ENCODE measurements at places on chromosomes 7 and 10. TPM values are rescaled to one million over a fixed set of nuclear protein-coding genes. Genes with fewer than 3 reads are reported as not detected.

The HOXA13 gene
- total RNA-seq, result not detected

The CYP3A4 gene
- not detected for total RNA-seq

The RASSF4 gene
- 83.0 TPM for total RNA-seq

The VWDE gene
- total RNA-seq, result 1.8 TPM

The SPDYE8 gene
- not detected for total RNA-seq

The KCNH2 gene
- total RNA-seq, result 4.6 TPM

The OR6B1 gene
- not detected for total RNA-seq

The C10orf53 gene
- not detected for total RNA-seq

The GBX1 gene
- total RNA-seq, result not detected

The CALHM3 gene
- not detected for total RNA-seq

The DMTF1 gene
- total RNA-seq, result 89.2 TPM

DNA sequence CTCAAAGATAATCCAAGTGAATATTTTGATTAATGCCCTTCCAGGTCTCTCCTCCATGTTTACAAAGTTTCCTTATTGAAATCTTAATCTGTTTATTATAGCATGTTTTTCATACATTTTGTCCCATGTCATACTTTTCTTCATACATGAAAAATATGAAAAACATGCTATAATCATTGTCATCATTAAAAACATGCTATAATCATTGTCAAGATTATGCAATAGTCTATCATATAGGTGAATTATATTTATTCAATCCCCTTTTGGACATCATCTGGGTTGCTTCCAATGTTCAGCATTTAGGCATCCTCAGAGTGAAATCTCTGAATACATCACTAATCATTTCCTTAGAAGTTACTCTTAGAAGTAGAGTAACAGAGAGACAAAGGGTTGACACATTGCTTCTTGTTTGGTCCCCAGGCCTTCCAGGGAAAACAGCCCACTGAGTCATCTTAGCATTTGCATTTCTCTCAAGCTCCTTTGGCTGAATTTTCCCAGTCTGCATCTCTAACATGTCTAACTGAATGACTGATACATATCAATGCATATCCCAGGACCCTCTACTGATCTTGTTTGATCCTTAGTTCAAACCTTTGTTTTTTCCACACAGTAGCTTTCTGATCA lies 87.0 kb downstream of the SGMS1 start:
- peak; percentile 46 for DNase-seq

GRCh38 chr7:90690159-90690858 lies 94.2 kb downstream of the CDK14 start:
- no peak for DNase-seq

GRCh38 chr7:151068069-151068773 lies 8.8 kb downstream of the SLC4A2 start:
- peak; percentile 67 for DNase-seq

DNA sequence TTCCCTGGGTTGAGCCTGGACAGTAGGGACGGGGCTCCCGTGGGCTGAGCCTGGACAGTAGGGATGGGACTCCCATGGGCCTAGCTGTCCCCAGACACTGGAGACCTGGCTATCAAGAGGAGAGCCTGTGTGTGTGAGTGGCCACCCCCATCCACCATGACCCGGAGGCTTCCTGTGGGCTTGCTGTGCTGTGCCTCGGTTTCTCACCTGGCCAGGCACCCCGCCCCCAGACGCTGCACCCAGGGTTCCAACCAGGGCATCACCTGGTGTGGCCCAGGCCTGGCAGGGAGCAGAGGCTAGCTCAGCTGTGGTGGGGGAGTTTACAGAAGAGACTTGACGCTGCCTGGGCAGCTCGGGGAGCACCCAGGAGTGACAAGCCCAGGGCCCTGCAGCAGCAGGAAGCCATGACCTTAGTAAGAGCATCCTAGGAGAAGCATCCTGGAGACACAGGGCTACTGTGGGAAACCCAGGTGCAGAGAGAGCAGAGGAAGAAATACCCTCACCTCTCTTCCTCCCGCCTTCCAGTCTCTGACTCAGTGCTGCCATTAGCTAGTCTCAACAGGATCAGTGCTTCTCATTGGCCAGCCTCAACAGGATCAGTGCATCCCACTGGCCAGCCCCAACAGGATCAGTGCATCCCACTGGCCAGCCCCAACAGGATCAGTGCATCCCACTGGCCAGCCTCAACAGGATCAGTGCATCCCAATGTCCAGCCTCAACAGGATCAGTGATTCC lies 61.0 kb downstream of the PDGFA start:
- no peak for DNase-seq

DNA sequence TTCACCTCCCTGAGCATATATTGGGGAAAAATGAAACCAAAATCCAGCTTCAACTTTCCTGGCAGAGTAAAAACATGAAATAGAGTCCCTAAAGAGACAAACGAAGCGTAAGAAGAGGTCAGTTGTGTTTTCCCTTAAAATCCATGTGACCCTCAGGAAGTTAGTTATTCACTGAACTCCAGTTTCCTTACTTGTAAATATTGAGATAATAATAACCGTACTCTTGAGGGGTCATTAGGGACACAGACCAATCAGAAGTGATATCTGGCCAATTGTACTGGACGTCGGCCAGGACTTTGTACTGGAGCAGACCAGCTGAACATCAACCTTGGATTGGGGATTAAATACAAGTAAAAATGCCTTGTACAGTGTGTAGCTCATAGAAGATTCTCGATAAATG lies 167.0 kb downstream of the GATA3 start:
- DNase-seq, result no peak

DNA sequence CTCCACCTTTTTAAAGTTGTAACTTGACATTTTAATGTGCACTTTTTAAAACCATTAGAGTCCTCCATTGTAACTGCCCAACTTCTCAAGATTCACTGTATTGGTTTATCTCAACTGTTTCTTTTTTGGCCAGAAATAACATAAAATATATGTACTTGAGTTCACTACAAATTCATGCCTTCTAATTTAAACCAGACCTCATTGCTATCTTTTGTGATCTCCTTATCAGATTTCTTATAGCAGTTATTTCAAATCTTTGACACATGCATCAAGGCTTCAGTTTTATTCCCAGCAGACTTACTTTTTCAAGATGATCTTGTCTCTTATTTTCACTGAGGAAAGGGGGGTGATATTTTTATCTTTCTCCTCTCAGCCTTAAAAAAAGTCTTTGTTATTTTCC lies 154.3 kb downstream of the PHF14 start:
- no peak for DNase-seq

DNA sequence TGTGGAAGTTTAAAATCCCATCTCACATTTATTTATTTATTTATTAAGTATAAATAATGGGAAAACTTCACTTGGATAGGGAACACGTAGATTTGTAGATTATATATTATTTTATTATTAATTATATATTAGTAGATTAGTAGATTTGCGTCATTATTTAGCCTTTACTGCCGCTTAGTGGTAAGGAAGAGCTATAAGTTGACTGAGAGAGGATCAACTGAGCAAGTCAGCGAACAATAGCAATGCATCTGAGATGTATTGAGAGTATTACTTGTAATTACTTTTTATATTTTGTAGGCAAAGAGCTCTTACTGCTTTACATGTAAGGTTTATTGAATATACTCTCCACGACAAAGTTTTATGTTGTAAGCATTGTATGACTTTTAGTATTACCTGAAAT lies 244.5 kb upstream of the ANKRD30A start:
- no peak for DNase-seq

DNA sequence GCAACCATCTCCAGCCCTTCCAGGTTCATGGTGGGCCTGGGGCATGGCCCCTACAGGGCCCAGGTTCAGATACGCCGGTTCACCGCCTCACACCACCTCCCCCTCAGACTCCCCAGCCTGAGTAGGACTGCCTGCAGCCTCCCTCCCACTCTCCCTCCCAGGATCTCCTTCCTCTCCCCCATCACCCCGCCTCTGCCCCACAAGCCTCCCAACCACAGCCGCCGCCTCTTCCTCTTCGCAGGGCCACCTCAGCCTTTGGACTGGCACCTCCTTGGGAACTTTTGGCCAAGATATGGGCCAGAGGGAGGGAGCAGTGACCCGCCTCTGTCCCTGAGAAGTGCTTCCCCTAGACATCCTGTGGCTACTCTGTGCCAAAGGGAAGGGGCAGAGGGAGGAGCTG lies 9.3 kb downstream of the KCNIP2 start:
- no peak for DNase-seq

DNA sequence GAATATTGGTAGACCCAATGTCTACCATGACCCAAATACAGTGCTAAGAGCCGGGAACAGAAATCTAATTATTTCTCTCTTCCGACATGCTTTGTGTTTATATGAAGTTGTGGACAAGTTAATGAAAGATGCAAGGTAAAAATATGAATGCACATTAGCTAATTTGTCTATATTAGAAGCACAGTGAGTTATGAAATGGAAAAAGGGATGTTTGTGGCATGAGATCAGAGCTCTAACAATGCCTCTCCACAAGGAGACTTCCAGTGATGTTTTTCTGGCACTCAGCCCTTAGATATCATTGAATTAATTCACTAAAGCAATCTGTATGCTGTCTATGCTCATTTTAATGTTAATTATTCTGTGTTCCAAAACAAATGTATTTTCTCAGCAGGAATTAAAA lies 897.2 kb downstream of the CNTNAP2 start:
- peak; percentile 6 for DNase-seq

- no peak for DNase-seq
These were observed 384 bp upstream of the TMEM229A start for GRCh38 chr7:124033095-124033806.

DNA sequence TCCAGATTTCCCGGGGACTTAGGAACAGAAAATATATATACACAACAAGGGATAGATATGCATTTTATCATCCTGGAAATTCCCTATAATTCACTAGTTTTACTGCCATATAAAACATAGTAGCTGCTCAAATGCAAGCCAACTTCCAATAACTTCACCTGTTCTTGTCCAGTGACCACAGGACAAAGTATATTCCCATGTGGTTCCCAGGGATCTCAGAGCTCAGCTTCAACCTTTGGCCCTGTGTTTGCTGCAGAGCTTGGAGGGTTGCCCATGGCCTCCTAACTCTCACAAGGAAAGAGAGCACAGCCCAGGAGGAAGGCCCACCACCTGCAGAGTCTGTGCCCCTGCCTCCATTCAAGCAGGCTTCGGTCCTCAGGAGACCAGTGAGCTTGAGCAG lies 4.5 kb upstream of the DRGX start:
- no peak for DNase-seq

GRCh38 chr7:155935005-155935557 lies 122.8 kb upstream of the SHH start:
- no peak for DNase-seq

DNA sequence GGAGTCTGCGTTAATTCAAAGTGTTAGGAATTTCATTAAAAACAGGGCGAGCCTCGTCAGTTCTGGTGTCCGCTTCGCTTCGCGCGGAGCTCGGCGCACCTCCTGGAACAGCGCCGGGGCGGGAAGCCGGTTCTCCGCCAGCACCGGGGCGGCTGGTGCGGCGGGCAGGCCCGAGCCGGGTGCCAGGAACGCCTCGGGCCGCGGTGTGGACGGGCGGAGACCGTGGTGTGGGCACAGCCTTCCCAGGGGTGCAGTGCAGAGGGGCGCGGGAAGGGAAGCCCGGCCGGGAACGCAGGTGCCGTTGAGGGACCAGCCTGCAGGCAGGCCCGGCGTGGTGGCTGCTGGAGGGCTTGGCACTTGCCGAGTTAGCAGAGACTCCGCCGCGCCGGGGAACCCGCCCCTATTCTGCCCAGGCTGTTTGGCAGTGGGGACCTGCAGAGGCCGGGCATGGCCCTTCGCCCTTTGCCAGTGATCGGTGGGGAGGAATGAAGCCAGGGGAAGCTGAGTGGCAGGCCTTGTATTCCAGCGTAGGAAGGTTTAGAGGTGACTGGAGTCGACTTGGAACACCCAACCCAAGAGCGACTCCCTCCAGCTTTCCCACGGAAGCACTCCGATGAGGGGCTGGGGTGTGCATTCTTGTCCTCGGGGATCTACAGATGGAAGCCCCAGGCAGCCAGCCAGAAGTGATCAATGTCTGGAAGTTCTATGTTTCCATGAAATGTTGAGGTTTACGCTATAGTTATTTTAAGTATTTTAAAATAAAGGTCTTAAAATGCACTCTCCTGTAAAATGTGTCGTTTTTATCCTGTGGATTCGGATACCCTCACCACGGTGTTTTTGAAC lies 945 bp upstream of the RHEB start:
- DNase-seq, result no peak

GRCh38 chr10:102281102-102281487 lies 35.8 kb downstream of the GBF1 start:
- no peak for DNase-seq

- peak; percentile 52 for DNase-seq
These were observed 253.8 kb downstream of the CREB5 start for GRCh38 chr7:28666154-28666553.

- DNase-seq, result no peak
These were observed 590.2 kb downstream of the SH2D4B start for GRCh38 chr10:81127931-81128330.

DNA sequence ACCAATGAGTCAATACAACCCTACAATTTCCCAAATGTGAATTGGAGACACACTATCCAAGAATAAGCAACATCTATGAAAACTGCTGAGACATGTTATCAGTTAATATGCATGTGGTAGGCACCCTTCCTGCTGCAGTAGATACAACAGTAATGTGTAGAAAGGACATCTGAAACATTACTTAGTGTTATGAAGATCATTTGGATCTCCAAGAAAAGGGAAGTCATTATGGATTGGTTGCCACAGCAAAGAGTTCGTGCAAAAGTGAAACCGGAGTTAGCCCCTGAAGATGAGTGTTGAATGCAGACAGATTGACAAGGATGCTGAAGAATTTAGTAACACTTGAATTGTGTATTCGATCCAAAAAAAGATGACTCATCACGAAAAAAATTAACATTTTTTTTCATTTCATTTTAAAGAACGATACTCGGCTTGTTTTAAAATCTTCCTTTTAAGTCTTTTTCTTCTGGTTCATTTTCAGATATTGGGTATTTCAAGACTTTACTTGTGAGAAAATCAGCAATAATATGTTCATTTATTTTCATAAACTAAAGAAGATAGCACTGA lies 322.4 kb upstream of the KLF6 start:
- DNase-seq, result no peak

DNA sequence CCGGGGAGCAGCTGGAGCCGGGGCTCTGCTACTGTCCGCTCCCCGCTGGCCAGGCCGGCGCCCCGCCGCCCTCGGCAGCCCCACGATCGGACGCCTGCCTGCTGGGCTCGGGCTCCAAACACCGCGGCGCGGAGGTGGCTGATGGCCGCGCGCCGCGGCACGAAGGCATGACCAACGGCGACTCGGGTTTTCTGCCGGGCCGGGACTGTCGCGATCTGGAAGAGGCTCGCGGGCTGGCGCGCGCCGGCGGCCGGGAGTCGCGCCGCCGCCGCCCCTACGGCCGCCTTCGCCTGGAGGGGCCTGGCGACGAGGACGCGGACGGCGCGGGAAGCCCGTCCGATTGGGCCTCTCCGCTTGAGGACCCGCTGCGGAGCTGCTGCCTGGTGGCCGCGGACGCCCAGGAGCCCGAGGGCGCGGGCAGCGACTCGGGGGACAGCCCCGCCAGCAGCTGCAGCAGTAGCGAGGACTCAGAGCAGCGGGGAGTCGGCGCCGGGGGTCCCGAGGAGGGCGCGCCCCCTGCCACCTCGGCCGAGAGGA lies 570 bp downstream of the TBC1D12 start:
- no peak for DNase-seq
